ENCODE measurements at places on chromosomes 11 and 22.

GRCh38 chr22:41401781-41402648 is 20.3 kb downstream of the TEF start:
- DNase-seq, result no peak

DNA sequence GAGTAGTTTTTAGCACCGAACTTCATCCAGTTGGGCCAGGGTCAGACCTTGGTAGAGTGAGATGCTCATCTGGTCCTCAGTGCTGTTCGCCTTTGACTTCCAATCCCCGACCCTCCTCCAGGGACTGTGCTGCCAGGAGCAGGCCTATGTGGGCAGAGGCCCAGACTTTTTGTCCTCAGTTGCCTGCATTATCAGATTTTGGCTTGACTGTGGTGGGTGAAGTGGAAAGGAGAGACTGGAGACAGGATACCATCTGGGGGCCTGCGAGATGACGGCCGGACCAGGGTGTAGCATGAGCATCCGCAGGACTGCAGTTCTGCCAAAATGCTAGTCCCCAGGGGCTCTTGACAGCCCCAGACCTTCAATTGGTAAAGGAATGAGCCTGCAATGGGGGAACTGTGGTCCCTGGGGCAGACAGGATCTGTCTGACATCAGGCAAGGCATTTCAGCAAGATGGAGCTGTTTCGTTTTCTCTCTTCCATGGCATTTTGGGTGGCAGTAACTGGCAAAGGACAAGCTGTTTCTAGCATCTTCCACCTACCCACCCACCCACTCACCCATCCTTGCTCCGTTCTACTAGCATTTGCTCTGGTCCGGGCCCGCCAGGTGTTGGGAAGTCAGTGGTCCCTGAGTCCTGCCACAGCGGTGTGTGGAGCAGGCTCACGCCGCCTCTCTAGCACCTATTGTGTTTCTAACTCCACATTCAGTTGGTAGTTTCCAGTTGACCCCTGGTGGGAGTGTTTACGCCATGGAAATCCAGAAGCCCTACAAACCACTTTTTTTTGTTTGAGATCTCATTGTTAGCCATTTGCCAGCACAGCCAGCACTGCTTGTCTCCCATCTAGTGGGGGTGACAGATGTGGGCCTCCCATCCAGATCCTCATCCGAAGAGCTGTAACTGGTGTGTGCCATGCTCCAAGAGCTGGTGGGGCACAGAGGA is 53.5 kb downstream of the OTOG start:
- DNase-seq, result no peak

DNA sequence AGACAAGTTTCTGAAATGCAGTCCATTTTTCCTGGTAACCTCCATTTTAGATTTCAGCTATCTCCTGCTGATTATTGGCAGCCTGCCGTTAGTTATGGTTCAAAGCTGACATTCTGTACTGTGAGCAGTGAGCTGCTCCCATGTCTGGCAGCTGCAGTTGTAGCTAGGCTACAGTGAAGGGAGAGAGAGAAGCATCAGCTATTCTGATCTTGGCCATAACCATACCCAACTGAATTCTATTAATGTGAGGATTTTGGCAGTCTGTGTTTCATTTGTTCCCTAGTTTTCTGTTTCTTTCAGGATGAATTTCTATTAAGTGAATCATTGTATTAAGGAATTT is 33.4 kb downstream of the SIK2 start:
- DNase-seq, result no peak

GRCh38 chr11:35166369-35167360 is 27.7 kb downstream of the CD44 start:
- DNase-seq, result no peak

- no peak for DNase-seq
Measured at GRCh38 chr11:128888034-128888985, 2.8 kb upstream of the KCNJ5 start.

GRCh38 chr11:114615448-114616361 is 20.1 kb upstream of the NXPE4 start:
- no peak for DNase-seq

GRCh38 chr22:36954251-36955014 is 41.0 kb downstream of the CSF2RB start:
- no peak for DNase-seq

DNA sequence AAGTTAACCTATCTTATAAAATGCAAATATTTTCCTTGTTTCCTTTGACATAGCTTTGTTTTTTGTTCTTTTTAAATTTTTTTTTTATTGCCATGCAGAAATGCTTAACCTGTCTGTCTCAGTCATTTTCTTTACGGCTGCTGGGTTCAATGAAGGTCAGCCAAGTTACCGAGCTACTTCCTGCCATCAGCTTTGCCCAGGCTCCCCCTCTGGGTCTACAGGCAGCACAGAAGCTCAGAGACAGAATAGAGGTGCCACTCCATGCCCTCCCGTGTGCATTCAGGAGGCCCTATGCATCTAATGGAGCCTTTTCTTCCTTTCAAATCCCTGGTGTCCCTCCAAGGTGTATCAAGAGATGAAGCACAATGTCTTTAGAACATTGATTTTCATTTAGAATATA is 411.0 kb upstream of the NARS2 start:
- no peak for DNase-seq

- no peak for DNase-seq
Measured at GRCh38 chr11:69509846-69510390, 28.5 kb downstream of the LINC01488 start.

GRCh38 chr22:38219632-38220031 is 17.8 kb downstream of the MAFF start:
- DNase-seq, result no peak

DNA sequence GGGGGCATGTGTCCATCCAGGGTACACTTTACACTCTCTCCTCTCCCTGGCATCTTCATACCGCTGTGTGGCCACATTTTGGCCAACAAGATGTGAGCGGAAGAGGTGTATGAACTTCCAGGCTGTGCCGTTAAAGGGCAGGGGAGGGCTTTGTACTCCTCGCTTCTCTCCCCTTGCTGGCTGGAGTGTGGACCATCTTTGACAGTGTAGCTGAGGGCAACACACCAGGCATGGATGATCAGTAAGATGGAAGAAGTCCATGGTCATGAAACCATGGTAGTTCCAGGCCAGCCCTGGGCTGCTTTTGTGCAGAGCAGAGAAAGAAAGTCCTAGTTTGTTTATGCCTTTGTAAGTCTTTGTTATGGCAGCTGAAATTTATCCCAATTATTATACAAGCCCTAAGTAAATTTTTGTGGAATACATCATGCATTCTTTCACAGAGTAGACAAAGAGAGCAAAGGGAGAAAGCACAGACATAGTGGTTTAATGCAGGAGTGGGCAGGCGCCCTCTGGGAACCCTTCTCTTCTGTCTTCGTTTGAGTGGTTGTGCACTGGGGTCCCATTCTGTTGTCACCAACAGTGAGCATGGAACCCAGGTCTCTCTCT is 70.4 kb downstream of the FBXO7 start:
- no peak for DNase-seq

GRCh38 chr11:118870396-118871343 is 13.0 kb upstream of the CXCR5 start:
- DNase-seq, result no peak

GRCh38 chr11:84590106-84590505 is 1037.0 kb downstream of the DLG2 start:
- DNase-seq, result no peak

GRCh38 chr11:78254268-78254667 is 65.5 kb downstream of the USP35 start:
- no peak for DNase-seq

DNA sequence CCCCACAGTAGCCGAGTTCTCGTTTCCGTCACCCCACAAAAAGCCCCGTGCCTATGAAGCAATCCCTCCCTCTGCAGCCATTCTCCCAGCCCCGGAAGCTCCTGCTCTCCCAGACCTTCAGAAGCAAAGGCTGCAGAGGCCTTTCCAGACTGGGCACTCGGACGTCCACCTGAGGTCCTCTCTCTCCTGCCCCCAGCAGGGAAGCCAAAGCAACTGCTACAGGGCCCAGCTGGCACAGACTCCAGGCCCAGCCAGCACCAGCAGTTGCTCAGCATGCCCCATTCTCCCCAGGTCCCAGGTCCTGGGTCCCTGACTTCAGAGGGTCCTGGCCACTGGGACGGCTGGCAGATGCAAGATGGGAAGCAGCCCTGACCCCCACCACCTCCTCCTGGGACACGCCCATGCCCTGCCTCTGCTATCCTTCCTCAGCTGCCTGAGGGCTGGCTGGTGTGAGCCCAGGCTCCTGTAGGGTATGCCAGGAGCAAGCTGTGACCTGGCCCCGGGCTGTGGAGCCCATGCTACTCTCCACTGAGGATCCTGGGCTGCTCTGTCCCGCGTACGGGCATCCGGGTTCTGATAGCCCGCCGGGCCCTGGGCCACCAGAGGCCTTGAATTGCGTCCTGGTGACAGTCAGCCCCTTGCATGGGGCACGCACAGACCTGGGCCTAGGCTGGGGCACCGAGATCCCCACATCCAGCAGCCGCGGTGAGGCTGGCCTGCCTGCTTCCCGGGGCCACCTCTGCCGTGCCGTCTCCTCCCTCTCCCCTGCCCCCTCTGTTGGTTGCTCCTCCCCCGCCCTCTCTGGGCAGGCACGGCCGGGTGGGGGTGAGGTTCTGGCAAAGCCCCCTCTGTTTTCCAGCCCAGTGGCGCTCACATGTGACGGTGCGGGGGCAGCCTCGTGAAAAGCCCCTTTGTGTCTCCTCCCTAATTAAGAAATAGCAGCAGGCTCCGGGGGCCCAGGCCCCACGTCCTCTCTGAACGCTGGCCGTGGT is 1310.3 kb downstream of the BRD1 start:
- no peak for DNase-seq

DNA sequence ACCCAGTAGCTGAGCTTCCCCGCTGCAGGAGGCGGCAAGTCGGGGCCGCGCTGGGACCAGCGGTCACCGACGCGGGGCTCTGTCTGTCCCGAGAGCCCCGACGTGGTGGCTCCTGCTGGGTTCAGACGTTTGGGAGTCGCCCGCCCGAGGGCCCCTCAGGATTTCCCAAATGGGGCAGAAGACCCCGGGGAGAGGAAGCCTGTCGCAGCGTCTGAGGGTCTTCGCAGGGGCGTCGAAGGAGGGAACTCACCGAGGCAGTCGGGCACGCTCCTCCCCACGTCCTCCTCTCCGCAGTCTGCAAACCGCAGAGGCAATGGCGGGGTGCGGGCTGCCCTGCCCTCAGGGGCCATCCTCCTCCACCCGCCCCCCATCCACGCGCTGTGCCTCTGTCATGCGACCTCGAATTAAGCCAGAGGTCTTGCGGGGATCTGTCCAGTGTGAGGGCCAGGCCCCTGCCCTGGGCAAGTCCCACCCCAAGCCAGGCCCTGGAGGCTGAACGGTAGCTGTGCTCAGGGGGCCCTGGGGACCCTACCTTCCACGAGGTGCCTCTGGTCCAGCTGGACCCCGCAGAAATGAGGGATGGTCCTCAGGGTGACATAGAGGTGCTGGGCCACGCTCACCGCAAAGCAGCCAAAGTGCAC is 12.5 kb downstream of the IL17REL start:
- no peak for DNase-seq

GRCh38 chr11:103433386-103434072 is 324.3 kb downstream of the DYNC2H1 start:
- DNase-seq, result no peak

DNA sequence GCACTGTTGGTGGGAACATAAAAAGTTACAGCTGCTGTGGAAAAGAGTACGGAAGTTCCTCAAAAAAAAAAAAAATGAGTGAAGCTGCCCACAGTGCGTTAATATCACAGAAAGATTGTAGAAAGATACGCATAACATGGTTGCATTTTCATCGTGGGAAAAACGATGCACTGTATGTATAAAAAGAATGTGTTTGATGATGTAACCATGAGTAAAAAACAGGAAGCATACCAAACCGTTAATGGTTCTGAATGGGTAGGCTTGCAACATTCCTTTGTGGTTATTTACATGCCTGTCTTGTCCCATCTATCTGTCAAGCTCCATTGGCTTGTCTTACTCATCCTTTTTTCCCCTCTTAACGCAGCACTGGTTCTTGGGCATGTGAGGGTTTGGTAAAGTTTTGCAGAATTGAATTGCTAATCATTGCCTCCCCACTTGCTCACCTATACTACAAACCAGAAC is 33.8 kb upstream of the DKK3 start:
- no peak for DNase-seq

- DNase-seq, result no peak
Measured at GRCh38 chr11:13054278-13054677, 45.2 kb downstream of the RASSF10 start.

GRCh38 chr11:1660111-1660867 is 30.7 kb downstream of the KRTAP5-5 start:
- no peak for DNase-seq

- DNase-seq, result no peak
Measured at GRCh38 chr22:49112176-49112575, 715.5 kb downstream of the BRD1 start.

- DNase-seq, result peak; percentile 70
Measured at GRCh38 chr11:65112546-65113360, 1.1 kb downstream of the TM7SF2 start.

- no peak for DNase-seq
Measured at GRCh38 chr11:91470656-91471055, 754.0 kb upstream of the FAT3 start.

DNA sequence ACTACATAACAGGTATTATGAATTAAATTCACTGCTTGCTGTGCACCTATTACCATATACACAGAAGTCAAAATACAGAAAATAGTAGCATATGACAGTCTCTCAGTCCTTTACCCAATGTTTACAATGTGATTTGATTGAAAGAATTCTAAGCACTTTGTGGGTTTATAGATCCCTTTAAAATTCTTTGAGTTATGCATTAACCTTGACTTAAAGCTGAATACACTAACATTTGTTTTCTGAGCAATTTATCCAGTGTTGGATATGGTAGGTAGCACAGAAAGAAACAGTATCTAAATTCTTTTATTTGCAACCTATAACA is 230.8 kb upstream of the DDI1 start:
- DNase-seq, result no peak

GRCh38 chr11:62479631-62480201 is 60.9 kb downstream of the SCGB1A1 start:
- no peak for DNase-seq

DNA sequence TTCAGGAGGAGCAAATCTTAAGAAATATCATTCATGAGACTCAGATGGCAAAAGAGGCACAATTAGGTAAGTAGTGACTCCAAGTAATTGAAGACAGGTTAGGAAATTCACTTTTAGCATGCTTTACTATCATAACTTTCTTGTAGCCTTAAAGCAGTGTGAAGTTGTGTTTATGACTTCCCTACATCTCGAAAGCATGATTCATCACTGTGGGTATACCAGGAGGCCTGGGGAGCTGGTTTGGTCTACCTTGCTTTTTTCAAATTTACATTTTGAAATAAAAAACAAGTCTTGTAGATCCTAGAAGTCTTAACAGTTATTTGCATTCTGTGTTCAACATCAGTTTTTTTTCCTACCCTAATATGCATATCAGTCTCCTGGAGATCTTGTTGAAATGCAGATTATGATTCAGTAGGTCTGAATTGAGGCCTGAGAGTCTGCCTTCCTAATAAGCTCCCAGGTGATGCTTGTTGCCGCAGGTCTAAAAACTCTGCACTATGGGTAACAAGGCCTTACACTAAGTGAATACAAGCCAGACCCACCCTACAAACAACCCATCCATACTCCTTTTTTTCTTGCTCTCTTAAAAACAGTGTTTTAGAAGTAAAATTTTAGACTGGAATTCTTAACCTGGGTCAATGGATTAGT is 41.4 kb downstream of the TTC17 start:
- no peak for DNase-seq

Data from effector CD4-positive, alpha-beta T cell (primary cell).